Epithelial cell of proximal tubule (primary cell): ENCODE measurements at places on chromosomes 1 and 21. TPM values are rescaled to one million over a fixed set of nuclear protein-coding genes. Genes with fewer than 3 reads are reported as not detected.

The LCE1E gene
- not detected in 2 replicates for total RNA-seq

DNA sequence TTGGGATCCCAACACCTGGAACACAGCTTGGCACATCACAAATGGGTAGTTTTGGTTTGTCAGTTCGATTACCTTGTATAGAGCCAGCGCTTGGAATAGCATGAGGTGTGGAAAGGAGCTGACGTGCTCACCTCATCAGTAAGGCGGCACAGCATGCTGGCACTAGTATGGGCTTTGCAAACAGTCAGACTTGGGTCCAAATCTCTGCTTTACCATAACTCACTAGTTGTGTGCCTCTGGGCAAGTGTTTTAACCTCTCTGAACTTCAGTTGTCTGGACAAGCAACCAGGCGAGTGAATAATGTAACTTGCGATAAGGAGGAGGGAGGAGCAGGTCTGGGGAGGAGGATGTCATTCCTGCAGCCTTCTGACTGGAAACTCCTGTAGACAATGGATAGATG, 26.3 kb upstream of the NEK2 start:
- no peak for DNase-seq

The SPOCD1 gene
- 9.4 and 18.4 TPM in 2 replicates for total RNA-seq

GRCh38 chr21:45538381-45539045, 3.7 kb downstream of the SLC19A1 start:
- DNase-seq = no peak

The MFAP2 gene
- total RNA-seq = 42.2 and 53.2 TPM in 2 replicates

The BMP8A gene
- total RNA-seq = not detected in 2 replicates

GRCh38 chr1:117120774-117121588, 568 bp downstream of the TRIM45 start:
- no peak for DNase-seq

DNA sequence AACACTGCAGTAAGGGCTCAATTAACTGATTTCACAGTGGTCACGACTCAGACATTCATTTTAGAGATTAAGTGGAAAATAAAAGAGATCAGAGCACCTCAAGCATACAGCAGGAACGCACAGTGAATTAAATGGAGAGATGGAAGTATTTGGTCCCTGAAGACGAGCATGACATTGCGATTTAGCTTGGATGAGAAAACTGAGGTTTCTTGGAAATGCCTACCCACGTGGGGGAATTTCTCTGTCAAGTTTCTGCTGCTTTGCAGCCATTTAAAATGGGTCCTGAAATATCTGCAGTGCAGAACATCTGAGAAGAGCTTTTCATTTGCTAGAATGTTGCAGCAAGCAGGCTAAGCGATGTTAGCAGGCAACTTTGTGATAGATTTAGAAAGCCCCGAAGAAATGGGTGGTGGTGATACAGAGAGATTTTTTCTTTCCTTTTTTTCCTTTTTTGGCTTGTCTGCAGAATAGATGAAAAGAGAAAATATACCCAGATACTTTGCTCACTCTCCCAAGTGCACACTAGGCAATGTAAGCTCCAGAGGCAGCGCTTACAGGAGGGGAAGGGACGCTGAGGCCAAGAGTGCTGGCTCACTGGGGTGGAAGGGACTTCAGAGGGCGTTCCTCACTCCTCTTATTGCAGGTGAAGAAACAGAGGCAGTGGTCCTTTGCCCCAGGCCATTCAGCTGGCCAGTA, 258.0 kb downstream of the KCNJ6 start:
- no peak for DNase-seq
